Fibroblast of the conjunctiva (primary cell): ENCODE measurements at places on chromosomes 6 and 20.

- peak; percentile 75 for DNase-seq
Measured at GRCh38 chr6:90284236-90285041, 12.2 kb downstream of the BACH2 start.

DNA sequence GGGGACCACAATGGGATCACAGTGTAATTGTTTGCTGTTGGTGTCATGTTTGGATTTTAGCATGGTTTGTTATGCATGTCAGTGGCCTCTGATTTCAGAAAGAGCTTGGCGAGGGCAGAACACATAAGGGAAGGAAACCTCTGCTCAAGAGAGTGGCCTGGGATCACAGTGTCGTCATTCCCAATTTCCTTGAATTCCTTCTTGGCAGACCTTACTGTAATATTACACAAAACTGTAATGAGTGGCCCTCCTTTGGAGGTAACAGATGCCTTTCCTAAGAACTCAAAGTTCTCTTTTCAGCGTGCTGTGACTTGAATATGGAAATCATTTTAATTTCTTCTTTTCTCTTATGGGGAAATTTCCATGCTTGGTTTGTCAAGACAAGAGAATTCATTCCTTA, 46.9 kb downstream of the JAG1 start:
- DNase-seq: no peak

DNA sequence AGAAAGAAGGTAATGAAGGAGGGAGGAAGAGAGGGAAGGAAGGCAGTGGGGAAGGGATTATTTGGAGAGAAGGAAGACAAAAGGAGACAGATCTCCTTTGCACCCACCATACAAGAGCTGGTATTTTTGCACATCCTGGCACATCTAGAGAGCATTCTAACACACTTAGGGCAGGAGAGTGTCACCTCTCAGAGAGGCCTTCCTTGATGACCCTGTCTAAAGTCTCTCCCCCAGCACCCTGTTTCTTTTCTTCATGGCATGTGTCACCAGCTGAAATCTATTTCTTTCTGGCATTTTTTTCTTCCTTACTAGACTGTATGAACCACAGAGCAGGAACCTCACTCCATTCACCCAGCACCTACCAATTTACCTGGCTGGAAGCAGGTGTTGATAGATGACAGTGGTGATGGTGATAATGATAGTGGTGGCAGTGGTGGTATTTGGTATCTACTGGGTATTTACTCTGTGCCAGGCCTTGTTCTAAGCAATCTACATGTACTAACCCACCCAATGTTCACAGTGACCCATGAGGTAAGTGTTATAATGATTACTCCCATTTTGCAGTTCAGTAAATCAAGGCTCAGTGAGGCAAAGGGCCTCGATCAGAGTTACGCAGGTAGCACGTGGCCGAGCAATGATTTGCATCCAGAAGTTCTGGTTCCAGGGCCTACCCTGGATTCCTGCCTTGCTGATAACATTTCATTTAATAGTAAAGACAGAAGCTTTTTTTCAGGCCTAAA, 131.8 kb downstream of the NFATC2 start:
- DNase-seq: no peak

DNA sequence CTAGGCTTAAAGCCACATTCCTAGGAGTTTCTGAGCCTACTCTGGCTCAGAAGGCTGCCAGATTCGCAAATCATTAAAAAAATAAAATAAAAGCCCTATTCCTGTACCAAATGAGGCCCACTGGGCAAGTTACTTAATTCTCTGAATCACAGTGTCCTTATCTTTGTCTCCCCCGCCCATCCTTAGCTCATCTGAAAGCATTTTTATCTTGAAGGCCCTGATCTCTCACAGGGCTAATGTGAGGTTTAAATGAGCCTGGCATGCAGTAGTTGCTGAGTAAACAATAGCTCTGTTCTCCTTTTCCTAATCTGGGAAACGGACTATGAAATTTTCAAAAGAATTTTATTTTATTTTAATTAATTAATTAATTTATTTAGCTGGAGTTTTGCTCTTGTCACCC, 2.1 kb upstream of the ZBTB12 start:
- no peak for DNase-seq

- DNase-seq: no peak
Measured at GRCh38 chr20:3071610-3072529, at the start of gene OXT. Gene OXT (plus strand): TSS chr20:3071620. CDS start chr20:3071656, 36 bp downstream.

DNA sequence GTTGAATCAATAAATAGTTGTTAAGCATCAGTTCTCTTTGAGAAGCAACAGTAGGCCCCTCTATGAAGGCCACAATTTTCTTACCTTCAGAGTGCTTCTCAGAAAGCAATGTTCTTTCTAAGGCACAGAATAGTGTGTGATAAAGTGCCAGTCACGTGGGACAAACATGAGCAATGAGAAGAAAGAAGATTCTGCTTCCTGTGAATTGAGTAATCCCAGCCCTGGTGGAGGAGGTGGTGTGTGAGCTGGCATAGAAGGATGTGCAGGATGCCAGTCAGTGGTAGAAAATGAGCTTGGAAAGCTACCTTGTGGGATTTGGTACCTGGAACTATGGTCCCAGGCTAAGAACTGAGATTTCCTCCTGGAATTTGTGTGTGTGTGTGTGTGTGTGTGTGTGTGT, 21.7 kb downstream of the KIZ start:
- DNase-seq: no peak

DNA sequence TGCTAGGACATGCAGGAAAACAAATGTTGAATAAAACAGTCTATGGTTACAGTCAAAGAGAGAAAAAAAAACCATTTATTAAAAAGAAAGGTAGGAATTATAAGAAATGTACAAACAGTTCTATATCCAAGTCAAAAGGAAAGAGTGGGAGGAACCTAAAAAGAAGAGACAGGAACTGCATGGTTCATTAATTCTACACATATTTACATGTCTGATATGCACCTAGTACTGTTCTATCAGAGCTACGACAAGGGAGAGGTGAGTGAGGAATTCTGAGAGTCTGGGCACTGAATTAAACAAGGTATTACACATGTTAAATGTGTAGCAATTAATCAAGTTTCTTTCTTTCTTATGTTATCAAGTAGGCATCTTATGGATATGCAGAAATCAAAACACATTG, 41.9 kb downstream of the SYCP2 start:
- DNase-seq: no peak

GRCh38 chr20:11581271-11581670, 336.4 kb upstream of the BTBD3 start:
- DNase-seq: no peak

GRCh38 chr6:73746787-73747186, 50.8 kb downstream of the CD109 start:
- no peak for DNase-seq

- no peak for DNase-seq
Measured at GRCh38 chr6:5636210-5637030, 370.3 kb downstream of the NRN1 start.

- DNase-seq: no peak
Measured at GRCh38 chr20:38299963-38300362, 4.0 kb upstream of the BPI start.

DNA sequence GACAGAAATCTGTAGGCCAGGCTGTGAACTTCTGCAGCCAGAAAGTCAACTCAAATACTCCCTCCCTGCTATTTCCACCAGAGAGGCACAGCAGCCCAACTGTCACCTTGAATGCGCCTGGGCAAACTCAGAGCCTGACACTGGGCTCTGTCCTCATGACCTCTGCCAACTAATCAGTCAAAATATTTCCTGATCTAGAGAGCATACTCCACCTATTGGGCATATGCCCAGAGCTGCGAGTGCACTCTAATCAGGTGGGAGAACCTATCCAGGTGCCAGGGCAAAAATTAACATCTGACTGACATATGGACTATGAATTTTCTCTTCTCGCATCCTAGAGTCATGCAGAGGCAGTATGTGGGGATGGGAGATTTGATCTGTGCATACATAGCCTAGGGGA, 406.3 kb upstream of the RUNX2 start:
- DNase-seq: no peak

- DNase-seq: no peak
Measured at GRCh38 chr6:100392423-100392822, 72.3 kb downstream of the SIM1 start.

DNA sequence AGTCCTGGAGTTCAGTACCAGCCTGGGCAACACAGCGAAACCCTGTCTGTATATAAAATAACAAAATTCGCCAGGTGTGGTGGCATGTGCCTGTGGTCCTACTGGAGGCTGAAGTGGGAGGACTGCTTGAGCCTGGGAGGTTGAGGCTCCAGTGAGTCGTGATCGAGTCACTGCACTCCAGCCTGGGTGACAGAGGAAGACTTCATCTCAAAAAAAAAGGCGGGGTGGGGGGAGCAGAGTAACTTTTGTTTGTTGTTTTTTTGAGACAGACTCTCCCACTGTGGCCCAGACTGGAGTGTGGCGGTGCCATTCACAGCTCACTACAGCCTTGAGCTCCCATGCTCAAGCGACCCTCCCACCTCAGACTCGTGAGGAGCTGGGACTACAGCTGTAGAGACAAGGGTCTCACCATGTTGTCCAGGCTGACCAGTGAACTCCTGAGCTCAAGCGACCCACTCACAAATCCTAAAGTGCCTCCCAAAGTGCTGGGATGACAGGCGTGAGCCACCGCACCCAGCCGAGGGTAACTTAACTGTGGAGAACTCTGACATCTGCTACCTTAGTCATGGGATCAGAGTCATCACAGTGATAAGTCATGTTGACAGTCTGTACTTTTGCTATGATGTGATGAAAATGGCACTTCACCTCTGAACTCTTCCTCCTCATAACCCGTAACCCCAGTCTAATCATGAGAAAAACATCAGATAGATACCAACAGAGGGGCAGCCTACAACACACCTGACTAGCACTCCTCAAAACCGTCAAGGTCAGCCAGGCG, 16.5 kb downstream of the PEDS1 start:
- DNase-seq: no peak
